ENCODE measurements at places on chromosomes 13 and 19.

DNA sequence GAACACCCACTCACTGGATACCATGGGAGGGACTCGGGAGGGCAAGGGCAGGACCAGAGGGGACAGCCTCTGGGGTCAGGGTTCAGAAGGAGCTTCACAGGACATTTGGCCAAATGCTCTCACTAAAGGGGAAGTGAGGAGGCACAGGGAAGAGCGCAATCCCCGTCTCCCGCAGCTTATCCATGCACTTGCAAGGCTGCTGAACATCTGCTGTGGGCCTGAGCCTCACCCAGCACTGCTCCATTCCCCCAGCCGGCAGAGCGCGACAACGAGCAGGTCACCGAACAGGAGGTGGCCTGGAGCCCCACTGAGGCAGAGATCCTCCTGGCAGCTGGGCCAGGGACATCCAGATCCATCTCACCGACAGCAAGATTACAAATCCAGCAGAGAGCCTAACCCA, 23.3 kb downstream of the ELAVL1 start:
- DNase-seq = no peak

- DNase-seq = no peak
These were observed 2.2 kb downstream of the ZNF100 start for GRCh38 chr19:21765151-21765550.

DNA sequence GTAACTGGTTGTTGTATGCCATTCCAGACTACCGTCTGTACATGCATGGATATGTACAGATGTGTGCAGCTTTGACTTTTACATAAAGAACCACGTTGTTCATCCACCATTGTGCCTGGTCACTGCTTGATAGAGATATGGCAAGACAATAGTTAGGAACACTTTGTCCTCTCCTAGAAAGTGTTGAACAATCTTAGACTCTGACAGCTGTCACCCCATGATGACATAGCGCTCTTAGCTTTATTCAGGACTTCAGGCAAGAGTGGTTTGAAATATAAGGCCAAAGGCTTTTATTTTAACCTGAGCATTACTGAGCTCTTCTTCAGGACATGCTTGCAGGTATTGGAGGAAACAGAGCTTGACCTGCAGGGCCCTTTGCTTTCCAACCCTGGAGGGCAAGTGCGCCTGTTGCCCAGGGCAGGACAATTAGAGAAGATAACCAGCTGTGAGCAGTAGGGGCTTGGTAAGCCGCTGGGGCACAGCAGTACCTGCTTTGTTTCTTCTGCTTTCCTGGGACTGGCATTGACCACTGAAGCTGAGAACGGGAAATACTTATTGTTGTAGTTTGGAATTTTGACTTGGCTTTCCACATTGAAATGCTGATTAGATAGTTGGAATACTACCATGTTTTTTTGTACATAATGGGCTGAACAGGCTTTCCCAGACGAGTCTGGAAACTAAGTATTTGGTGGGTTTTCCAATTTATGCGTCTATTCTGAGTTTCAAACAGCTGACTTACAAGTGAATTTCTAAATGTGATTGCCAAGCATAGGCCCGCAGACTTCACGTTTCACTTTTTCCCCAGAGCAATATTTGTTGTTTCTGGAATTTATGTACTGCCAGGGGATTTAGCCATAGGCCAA, 51.1 kb downstream of the GARRE1 start:
- no peak for DNase-seq

- peak; percentile 71 for DNase-seq
These were observed 943 bp downstream of the SLAIN1 start for GRCh38 chr13:77698201-77699058.

DNA sequence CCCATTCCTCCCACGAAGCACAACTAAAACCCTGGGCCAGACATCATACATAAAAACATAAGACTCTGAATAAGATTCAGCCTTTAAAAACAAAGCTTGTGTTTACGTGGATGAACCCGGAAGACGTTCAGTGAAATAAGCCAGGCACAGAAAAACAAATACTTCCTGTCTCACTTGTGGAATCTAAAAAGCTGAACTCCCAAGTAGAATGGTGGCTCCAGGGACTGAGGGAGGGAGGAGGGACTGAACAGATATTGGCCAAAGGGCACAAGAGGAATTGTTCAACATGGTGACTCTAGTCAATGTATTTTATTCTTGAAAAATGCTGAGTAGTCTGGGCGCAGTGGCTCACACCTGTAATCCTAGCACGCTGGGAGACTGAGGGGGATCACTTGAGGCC, 35.7 kb upstream of the TPM4 start:
- DNase-seq = peak; percentile 63

DNA sequence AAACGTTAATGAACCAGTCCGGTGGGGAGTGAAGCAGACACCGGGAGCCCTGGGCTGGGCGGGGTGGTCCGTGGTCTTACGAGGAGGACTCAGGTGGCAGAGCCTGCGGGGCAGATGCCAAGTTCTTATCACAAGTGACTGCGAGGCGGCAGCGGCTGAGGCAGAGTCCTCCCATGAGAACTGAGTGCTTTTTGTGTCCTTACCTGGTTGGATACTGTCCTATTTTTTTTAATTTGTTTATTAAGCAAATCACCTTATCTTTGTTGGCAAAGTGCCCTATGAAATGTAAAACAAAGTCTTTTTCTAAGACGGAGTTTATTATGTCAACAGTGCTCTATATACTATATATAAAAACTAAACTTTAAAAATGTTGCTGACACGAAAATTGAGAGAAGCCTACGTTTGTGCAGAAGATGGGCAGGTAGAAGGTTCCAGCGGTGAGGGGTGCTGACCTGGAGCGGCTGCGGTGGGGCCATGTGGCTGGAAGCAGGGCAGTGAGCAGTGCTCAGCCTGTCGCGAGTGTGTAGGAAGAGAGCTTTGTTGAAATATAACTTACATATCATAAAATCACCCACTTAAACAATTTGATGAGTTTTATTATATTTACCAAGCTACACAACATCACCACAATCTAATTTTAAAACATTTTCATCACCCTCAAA, 82.2 kb downstream of the ATP11A start:
- DNase-seq = no peak

GRCh38 chr19:46460981-46461380, 10.4 kb downstream of the PNMA8A start:
- no peak for DNase-seq

DNA sequence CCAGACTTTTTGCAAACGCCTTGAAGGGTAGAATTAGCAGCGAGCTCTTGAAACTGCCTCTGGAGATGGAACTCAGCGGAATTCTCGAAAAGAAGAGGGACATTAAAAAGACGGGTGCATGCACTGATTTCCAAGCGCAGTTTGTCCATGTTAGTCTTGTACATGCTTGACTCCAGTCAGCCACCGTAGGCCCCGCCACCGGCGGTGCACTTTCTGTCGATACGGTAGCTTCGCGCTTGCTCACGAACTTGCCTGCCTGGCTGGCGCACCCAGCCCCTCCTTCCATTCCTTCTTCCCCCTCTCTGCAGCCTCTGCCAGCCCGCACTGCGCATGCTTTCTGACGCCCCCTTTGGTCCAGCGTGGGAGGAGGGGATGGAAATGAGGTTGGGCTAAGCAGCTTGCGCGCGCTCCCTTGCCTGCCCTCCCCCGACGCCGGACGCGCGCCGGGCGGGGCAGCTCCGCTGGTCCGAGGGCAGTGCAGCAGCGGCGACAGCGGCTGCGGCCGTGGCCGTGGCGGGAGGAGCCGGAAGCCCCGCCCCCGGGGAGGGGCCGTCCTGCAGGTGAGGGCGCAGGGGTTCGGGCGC, at the start of gene ZNF575:
TSS of gene ZNF575 (plus strand) at position 227 of the 584 bp plus-strand sequence. CDS start 1,235 bp downstream, outside the sequence.
- peak; percentile 94 for DNase-seq

DNA sequence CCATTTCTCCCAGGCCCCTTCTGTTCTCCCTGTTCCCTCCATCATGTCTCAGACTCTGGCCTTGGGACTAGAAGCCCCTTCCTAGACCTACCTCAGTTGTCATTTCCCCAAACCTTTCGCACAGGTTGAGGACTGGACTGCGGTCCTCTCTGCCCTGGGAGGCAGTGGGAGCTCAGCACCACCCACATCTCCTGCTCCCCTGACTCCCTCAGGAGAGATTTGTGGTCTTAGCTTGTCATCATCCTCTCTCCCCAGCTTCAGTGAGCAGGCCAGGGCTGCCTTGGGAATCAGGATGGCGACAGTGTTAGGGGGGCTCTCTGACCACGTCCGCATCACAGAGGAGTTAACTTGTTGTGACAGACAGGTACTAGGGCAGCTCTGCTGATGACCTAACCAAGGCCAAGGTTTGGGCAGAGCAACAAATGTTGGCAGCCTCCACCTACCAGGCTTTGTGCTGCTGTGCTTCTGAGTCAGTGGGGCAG, 25.6 kb upstream of the RNF17 start:
- no peak for DNase-seq

DNA sequence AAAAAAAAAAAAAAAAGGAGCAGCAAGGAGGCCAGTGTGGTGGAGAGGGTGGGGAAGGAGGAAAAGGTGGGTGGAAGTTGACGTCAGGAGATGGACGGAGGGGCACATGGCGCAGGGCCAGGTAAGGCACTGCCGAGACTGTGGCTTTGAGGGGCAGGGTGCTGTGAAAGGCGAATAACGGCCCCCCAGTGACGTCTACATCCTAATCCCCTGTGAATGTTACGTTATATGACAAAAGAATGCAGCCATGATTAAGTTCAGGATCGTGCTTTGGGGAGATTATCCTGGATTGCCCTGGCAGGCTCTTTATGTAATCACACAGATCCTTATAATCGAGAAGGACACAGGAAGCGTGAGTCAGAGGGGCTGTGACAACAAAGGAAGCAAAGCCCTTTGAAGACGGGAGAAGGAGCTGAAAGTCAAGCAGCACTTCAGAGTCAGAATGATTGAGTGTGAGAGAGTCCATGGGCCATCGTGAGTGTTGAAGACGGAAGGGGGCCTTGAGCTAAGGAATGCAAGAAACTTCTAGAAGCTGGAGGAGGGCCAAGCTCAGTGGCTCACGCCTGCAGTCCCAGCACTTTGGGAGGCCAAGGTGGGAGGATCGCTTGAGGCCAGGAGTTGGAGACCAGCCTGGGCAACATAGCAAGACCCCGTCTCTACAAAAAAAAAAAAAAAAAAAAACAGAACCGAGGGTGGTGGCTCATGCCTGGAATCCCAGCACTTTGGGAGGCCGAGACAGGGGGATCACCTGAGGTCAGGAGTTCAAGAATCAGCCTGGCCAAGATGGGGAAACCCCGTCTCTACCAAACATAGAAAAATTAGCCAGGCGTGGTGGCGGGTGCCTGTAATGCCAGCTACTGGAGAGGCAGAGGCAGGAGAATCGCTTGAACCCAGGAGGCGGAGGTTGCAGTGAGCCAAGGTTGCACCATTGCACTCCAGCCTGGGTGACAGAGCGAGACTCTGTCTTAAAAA, 13.8 kb upstream of the CEACAM16 start:
- DNase-seq = no peak

DNA sequence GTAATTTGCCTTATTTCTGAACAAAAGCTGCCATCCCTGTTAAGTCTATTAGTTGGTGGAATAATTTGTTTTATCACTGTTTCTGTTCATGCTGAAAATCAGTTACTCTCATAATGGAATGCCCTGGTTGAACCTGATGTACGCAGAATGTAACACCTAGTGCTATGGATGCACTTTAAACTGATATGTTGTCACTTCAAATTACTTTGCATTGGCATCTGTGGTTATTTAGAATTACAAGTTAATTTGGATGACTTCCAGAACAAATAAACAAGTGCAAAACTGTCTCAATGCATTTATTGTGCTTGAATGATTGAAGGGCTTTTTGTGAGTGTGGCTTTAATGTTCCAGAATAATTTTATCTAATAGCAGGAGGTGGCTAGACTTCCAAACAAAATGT, 368.2 kb upstream of the SLITRK5 start:
- DNase-seq = no peak

- no peak for DNase-seq
These were observed 864.1 kb downstream of the DIAPH3 start for GRCh38 chr13:59299584-59299983.

DNA sequence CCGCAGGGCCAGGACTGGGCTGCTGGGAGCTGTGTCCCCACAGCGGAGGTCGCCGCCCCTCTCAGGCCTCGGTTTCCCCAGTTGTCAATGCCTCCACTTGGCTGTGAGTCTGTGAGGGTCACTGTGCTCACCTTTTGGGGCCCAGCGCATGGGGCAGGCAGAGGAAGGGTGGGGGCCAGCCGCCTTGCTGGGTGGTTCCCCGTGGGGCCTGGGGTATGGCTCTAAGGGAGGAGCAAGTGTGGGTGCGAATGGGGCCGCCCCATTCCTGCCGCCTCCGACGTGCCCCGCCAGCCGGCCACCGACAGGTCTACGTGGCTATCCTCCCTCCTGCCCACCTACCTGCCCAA, 800 bp upstream of the FGF22 start:
- no peak for DNase-seq

GRCh38 chr13:97220151-97220900, 1.8 kb upstream of the MBNL2 start:
- no peak for DNase-seq

DNA sequence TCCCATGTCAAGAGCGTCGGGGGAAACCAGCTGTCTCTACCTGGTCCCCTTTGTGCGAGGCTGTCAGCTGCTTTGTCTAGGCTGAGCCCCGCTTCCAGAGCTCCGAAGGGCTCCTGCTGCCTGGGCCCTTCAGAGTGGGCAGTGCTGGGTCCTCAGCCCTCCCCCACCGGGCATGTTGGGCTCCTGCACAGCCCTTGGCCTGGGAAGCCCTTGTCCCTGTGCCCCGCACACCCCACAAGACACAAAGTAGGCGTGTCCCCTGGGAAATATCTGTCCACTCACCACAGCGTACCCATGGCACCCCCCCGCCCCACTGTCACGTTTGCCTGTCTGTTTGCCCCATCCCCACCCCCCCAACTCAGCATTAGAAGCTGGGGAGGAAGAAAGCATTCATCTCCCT, 39.6 kb upstream of the RANBP3 start:
- DNase-seq = no peak

- DNase-seq = no peak
These were observed 33.6 kb downstream of the ERICH4 start for GRCh38 chr19:41476583-41476982.

- peak; percentile 72 for DNase-seq
These were observed 2.7 kb upstream of the SNAPC2 start for GRCh38 chr19:7917267-7918061.

DNA sequence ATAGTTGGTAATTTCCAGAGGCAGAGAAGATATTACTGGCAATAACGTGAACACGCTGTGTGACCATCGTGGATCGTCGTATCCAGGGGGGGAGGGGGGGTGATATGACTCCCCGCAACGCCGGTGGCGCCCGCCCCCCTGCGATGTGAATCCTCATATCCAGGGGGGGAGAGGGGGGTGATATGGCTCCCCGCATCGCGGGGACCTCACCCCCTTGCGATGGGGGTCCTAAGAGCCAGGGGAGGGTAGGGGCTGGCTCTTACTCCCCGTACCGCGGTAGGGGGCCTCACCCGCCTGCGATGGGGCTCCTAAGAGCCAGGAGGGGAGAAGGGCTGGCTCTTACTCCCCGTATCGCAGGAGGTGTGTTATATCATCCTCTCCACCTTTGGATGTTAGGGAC, 31.3 kb upstream of the RGCC start:
- no peak for DNase-seq

GRCh38 chr13:103067751-103068555, 1.7 kb upstream of the SLC10A2 start:
- no peak for DNase-seq

DNA sequence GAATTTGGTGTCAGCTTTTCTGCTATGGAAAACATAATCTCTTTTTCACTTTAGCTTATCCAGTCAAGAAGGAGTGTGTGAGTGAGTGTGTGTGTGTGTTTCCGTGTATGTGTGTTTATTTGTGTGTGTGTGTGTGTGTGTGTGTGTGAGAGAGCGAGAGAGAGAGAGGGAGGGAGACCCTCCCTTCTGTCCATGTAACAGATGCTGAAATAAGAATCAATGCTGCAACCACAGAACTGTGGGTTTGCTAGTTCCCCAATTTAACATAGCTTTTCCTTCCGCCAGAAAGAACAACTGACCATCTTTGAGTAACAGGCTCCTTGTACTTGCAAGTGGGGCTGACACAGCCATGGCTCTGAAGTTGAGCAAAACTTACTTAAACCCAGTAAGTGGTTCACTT, 5.2 kb downstream of the LCP1 start:
- DNase-seq = peak; percentile 97
